ENCODE measurements at places on chromosomes 6 and 20.

GRCh38 chr20:32493356-32493755 lies 91.8 kb downstream of the NOL4L start:
- no peak for DNase-seq

- DNase-seq: no peak
Observed at GRCh38 chr6:148472171-148473105, 129.8 kb downstream of the SASH1 start.

- DNase-seq: no peak
Observed at GRCh38 chr6:24329022-24329421, 28.8 kb downstream of the DCDC2 start.

DNA sequence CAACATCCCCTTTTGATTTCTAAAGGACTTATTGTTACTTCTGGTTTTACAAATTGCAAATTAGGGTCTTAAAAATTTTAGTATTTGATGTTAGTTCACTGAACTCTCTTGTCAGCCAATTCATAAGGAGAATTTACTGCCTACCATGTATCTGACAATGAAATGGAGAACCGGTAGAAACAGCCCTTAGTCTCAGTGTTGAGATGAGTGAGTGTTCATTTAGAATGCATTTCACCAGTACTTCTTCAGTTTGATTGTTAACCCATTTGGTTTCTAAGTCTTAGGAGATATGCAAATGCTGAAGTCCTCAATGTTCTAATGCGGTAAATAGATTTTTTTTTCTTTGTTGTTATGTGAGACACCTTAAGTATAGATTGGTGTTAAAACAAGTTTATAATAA lies 616.3 kb upstream of the FLRT3 start:
- DNase-seq: no peak

DNA sequence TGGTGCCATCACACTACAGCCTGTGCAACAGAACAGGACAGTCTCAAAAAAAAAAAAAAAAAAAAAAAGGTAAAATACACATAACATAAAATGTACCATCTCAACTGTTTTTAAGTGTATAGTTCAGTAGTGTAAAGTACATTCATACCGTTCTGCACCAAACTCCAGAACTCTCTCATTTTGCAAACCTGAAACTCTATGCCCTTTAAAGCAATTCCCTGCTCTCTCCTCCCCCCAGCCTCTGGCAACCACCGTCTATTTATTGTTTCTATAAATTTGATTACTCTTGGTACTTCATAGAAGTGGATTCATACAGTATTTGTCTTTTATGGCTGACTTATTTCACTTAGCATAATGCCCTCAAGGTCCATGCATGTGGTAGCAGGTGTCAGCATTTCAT lies 12.9 kb downstream of the RIPOR2 start:
- no peak for DNase-seq
